Ecto neural progenitor cell (in vitro differentiated cells): ENCODE measurements at places on chromosomes 7 and 10.

DNA sequence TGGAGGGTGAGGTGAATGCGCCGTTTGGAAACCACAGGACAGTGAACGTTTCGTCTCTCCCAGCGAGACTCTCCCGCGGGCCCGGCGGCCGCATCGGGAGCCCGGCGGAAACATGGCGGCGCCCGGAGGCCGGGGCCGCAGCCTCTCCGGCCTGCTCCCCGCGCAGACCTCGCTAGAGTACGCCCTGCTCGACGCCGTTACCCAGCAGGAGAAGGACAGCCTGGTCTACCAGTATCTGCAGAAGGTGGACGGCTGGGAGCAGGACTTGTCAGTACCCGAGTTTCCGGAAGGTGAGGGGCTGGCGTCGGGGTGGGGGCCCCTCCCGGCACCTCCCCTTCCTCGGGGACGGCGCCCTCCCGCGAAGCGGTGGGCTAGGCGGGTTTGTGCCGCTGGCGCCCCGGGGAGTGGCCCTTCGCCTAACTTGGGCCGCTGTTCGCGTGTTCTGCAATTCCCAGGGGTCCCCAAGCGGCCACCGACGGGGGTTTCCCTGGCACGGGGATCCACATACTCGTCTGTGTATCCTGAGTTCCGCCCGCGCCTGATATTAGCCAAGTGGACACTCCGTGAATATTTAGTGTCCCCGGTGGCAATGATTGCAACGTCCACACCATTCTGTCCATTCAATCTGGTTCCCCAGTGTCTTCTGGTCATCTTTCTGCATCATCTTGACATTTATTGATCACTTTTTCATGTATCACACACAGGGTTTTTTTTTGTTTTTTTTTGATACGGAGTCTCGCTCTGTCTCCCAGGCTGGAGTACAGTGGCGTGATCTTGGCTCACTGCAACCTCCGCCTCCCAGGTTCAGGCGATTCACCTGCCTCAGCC lies 514 bp downstream of the NHLRC2 start:
- DNase-seq = peak; percentile 80

GRCh38 chr7:157008-157310 lies 35.4 kb upstream of the FAM20C start:
- DNase-seq = no peak

DNA sequence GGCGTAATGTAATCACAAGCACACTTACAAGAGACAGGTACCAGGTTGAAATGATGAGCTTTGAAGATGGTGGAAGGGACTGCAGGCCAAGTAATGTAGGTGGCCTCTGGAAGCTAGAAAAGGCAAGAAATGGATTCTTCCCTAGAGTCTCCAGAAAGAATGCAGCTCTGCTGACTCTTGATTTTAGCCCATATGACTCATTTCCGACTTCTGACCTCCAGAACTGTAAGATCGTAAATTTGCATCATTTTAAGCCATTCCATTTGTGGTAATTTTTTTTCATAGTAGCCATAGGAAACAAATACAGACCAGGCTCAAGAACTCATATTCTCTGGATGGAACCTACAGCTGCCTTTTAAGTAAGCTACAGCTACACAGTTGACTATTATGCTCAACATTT lies 315.5 kb downstream of the MAGI2 start:
- DNase-seq = no peak

DNA sequence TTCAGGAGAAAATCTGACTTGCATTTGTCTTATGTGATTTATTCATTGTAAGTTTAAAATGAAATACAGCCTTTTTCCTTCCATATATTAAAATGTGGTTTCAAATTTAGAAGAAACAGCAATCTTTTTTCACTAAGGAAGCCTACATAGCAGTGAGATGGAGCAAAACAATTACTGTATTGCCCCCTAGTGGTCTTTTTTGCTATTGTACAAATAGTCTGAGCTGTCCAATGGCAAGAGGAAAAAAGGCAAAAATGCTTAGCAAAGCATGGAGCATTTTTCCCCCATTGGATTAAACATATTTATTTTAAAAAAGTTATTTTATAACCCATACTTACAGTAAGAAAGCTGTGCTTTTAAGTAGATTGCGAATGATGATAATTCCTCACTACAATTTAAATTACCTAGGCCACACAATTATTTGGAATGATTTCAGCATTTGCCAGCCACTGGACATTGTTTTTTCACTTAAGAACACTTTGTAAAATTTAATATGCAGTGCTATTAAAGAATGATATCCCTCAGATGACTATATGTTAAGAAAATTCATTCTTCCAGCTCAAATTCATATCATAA lies 119.5 kb downstream of the CPED1 start:
- DNase-seq = no peak
